Eye (tissue), 1 donor: ENCODE measurements at places on chromosomes 2 and 18.
A peak's percentile ranks its signal among the peaks of the same experiment; 100 is the strongest.

DNA sequence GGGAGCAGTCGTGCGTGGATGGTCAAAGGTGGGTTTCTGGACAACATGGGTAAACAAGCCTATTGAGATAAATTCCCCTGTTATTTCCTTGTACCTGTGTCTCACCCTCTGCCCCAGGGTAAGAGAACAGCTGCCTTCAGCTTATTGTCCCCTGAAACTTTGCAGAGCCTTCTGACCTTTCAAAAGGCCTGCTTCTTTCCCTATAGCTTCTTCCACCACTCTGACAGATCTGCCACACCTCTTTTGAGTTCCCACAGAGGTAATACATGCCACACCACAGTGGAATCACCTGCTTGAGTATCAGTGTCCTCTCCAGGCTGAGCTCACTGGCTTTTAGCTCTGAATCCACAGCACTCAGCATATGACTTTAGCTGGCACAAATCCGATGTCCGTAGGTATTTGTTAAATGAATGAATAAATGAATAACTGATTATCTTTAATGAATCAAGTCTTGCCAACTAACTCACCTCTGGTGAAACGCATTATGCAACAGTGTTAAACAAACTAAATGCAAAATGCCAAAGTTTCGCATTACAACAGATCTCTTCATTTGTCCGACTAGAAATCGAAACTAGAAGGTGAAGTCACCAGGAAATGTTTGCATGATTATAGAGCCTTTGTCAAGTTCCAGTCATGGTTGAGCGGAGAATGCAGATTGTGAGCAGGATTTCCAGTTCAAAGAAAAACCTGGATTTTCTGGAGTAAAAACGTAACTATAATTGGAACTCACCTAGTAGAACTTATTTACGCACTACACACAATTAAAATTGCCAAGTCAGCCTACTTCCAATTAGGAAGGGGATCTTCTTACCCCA, 16.4 kb downstream of the DYNAP start:
- DNase-seq, result no peak

GRCh38 chr2:4269885-4270284, 566.5 kb downstream of the DCDC2C start:
- DNase-seq, result no peak

DNA sequence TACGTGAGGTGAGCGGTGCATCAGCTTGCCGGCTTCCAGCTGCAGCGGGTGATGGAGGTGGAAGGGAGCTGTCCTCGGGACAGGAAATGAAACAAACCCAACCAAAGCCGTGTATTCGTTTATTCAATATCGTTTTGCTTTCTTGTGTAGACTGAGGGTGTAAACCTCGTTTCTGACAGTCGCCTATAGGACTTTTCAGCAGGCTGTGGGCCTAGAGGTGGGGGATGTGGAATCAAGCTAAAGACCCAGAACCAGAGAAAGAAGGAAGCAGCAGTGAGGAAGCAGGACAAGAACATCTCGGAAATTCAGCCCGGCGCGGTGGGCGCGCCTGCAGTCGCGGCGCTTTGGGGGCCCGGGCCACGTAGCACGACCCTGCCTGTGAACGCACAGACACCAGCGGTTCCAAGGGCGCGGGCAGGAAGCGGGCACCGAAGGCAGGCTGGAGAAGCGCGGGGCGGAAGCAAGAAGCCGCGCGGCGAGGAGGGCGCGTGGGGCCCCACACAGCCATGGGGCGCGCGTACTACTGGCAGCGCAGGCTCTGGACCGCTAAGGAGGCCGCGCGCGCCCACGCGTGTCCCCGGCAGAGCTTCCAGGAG, 755 bp upstream of the ATP9B start:
- DNase-seq, result peak; percentile 77

- peak; percentile 49 for DNase-seq
Measured at GRCh38 chr2:17148407-17149145, 369.7 kb downstream of the RAD51AP2 start.

- DNase-seq, result no peak
Measured at GRCh38 chr18:54888933-54889332, 60.7 kb downstream of the RAB27B start.

DNA sequence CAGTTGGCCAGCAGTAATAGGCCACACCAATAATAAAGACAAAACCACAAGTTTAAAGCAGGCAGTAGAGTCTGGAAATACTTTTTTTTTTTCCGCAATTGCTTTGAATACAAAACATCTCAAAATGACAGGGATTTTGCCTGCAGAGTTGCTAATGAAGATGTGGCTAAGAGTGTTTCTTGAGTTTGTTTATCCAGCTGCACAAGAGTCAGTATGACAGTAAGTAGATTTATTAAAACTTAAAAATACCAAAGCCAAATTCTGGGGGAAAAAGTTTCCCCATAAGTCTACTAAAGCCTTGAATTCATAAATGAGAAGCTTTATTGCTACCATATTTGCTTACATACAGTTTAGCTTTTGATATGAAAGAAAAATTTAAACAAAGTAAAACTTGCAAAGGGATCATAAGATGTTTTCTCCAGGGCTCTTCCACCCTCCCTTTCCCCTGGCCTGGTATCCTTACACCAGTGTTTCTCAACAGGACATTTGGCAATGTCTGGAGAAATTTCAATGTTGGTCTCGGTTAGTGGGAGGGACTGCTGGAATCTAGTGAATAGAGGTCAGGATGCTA, 3.9 kb upstream of the DSEL start:
- peak; percentile 24 for DNase-seq

DNA sequence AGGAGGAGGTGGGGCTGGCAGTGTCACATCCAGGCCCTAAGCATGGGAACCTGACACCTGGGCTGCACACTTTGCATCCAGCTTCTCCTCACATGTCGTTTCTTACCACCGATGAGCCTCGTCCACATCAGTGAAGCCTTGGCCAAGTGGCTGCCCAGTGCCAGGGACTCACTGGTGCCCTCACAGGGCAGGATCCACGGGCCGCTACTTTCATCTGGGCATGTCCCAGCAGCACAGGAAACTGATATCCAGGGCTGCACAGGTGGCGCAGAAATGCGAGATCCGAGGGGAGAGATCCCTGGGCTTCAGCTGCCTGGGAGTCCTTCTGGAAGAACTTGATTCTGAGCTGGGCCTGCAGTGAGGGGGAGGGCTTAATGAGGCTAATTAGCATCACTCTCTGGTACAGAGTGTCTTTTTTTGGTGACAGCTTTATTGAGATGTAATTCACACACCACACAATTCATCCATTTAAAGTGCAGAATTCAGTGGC, 291.6 kb upstream of the HDAC4 start:
- no peak for DNase-seq

- DNase-seq, result no peak
Measured at GRCh38 chr2:216363221-216363620, 9.1 kb downstream of the MARCHF4 start.

DNA sequence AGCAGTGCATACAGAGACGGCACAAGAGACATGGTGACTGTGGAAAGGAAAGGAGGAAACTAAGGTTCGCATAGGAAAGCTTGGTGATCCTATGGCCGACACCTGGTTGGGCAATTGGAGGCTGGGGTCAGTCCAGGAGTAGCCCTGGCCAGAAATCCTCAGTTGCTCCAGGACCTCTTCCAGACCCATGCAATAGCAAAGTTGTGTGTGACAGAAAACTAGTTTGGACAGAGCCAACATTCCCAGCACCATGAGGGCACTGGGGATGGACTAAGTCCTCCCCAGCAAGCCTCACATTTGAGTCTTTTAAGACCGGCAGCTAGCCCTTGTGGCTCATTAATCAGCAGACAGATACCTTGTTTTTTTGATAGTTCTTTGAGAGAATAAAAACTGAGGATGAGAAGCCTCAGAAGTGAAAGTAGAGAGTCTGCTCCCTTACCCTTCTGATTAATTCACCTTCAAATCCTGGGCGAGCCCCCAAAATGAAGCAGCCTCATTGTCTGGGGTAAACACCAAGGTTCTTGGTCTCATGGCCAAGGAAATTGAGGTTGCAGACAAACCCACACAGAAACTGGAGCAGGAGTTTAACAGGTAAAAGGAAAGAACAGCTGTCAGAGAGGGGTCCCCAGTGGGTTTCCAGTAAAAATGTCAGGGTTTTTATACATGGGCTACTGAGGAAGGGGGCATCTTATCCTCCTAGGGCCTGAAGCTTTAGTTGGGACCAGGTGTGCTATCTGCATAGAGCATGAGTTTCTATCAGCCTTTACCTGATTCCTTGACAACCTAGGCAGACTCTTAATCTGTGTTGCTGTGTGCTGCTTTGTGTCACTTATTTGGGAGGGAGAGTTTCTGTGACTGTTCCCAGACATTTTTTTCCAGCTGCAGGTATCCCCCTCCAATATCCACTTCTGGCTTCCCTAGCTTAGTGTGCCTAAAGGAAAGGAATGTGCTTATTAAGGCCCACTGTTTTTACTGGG, 39.1 kb downstream of the STK17B start:
- no peak for DNase-seq

GRCh38 chr2:202718614-202719013, 83.8 kb downstream of the FAM117B start:
- peak; percentile 4 for DNase-seq
